Nucleus accumbens (tissue), 56 donors: ENCODE measurements at places on chromosomes 11 and 22.
A peak's percentile ranks its signal among the peaks of the same experiment; 100 is the strongest.

DNA sequence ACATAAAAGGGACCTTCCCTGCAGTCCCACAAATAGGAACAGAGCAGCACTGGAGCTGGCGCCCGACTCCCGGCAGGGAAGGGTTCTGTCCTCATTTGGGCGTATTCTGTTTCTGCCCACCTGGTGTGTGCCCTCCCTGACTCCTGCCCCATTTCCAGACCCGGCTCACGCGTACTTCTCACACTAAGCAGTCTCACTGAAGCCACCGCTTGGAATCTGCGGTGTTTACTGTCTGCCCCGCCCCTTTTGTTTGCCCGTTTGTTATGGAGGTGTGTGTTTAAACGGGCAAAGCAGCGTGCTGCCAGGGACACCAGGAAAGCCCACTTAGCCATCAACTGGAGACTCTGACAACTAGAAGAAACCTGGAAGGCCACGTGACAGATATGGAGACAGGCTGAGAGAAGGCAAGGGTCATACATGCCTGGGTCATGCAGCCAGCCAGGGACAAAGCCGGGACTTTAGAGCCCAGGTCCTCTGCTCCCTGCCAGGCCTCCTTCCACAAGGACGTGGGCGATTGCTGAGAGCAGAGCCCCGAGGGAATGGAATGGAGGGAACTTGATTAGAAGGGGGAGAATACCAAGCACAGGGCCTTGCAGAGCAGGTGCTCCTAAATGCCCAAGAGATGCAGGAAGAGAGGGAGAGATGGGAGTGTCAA, 8.7 kb upstream of the EFCAB6 start:
- DNase-seq, result no peak

GRCh38 chr11:87125257-87125656, 87.5 kb downstream of the TMEM135 start:
- no peak for DNase-seq

GRCh38 chr11:15136166-15136565, 21.4 kb downstream of the INSC start:
- DNase-seq, result no peak

GRCh38 chr11:14742849-14743559, 99.4 kb downstream of the PDE3B start:
- DNase-seq, result no peak

DNA sequence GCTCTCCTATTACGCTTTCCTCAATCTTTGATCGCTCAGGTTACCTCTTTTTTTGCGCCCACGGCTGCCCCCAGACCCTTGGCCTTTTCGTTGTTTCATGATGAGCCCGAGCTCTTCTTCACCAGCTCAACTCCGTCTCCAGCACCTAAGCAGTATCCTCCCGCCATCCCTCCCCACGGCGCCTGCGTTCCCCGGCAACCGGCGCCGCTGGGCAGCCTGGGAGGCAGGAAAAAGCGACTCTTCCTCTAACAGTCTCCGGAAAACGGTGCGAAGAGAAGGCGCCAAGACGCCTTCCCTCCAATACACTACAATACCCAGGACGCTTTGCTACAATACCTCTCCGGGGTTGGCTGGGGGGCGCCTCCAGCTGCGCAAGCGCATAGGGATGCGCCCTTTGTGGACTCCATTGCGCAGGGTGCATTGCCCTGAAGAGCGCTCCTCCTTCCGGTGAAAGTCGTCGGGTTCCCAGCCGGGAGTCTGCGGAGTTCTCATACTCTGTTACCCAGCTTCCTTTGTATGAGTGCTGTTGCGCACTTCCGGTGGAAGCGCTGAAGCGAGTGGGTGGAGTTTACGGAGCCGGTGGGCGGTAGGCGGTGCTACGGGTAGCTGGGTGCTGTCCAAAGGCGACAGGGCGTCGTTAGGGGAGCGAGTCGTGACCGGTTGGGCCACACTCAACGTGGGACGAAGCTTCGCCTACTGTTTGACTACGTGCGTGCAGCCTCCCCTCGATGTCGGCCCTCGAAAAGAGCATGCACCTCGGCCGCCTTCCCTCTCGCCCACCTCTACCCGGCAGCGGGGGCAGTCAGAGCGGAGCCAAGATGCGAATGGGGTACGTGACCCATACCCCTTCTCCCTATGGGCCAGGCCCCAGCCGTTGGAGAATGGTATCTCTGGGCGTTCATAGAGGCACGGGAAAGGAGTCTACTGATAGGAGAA, at the start of the genes C2CD3 and PPME1:
C2CD3 (minus strand) TSS at position 309 of the 936 bp plus-strand sequence; CDS start at position 99, 210 bp downstream.
PPME1 (plus strand) TSS at position 596 of the 936 bp plus-strand sequence; CDS start at position 729, 133 bp downstream.
- peak; percentile 95 for DNase-seq

GRCh38 chr11:117814766-117815261, 9.7 kb downstream of the FXYD2 start:
- DNase-seq, result peak; percentile 17

DNA sequence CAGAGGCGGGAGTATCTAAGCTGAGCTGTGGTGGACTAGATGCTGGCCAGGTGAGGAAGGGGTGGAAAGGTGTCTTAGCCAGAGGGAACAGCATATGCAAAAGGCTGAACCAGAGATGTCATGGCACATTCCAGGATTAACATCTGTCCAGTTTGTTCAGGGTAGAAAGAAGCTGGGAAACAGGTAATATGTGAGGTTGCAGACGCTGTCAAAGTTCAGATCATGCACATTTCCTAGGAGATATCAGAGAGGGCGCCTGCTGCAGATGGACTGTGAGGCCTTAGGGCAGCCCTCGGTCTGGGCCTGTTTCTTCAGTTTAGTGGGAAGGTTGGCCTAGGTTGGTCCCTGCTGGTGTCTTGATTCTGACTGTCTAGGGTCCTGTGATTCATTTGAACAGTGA, 97.7 kb upstream of the CRYBB3 start:
- DNase-seq, result no peak
